ENCODE measurements at places on chromosomes 11 and 22. TPM values are rescaled to one million over a fixed set of nuclear protein-coding genes. Genes with fewer than 3 reads are reported as not detected.

Gene CAPN5
- total RNA-seq: 16.1 TPM

Gene F2
- total RNA-seq: 0.26 TPM

Gene CENPM
- 9.9 TPM for total RNA-seq

Gene IPO7
- 93.8 TPM for total RNA-seq

Gene MUC5AC
- 0.46 TPM for total RNA-seq

Gene MS4A14
- total RNA-seq: 0.88 TPM

Gene TEX54
- total RNA-seq: not detected

Gene UPK3A
- total RNA-seq: not detected

Gene GCAT
- total RNA-seq: 11.7 TPM

Gene SLC22A6
- not detected for total RNA-seq

Gene PRODH
- 65.7 TPM for total RNA-seq

Gene CFL1
- 387 TPM for total RNA-seq

Gene RAB39A
- 3.6 TPM for total RNA-seq

Gene UQCR10
- total RNA-seq: 67.5 TPM

Gene TRMT112
- 154 TPM for total RNA-seq

Gene SMIM38
- total RNA-seq: 0.74 TPM

Gene DEPDC7
- total RNA-seq: 0.77 TPM
